ENCODE measurements at places on chromosomes 3 and 15.

DNA sequence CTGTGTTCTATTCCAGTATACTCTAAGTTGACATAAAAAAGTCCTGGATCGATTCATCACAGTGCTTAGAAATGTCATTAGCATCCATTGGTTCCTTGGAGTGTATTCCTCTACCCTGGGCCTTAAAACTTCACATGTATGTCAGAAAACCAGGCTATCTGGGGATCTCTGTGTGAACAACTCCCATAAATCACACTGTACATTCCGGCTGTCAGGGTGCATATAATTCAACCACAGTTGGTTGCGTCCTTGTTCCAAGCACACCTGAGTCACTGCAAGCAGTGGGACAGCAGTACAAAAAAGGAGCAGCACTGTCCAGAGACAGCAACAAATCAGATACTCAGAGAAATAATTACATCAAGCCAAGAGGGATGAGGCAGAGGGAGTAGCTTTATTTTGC lies 52.4 kb downstream of the PDZRN3 start:
- H3K4me1 ChIP-seq: no peaks in the 10 kb centered on the region
- H3K36me3 ChIP-seq: no peaks in the 10 kb centered on the region
- H3K4me3 ChIP-seq: no peak overlapping the region

- DNase-seq: no peak
- no peak overlapping the region for H3K27ac ChIP-seq
- H3K36me3 ChIP-seq: no peaks in the 10 kb centered on the region
- no peaks in the 10 kb centered on the region for H3K4me1 ChIP-seq
- no peak overlapping the region for H3K4me3 ChIP-seq
Observed at GRCh38 chr3:83039422-83039821, 1278.0 kb upstream of the GBE1 start.

GRCh38 chr15:97009031-97009431 lies 678.5 kb downstream of the NR2F2 start:
- H3K27ac ChIP-seq: no peak overlapping the region
- no peak for DNase-seq
- no peaks in the 10 kb centered on the region for H3K27me3 ChIP-seq
- H3K4me1 ChIP-seq: no peaks in the 10 kb centered on the region

- H3K27me3 ChIP-seq: no peaks in the 10 kb centered on the region
- no peaks in the 10 kb centered on the region for H3K4me1 ChIP-seq
- no peak overlapping the region for H3K27ac ChIP-seq
- H3K36me3 ChIP-seq: no peaks in the 10 kb centered on the region
Observed at GRCh38 chr3:165669504-165669903, 167.7 kb downstream of the BCHE start.

- no peak for DNase-seq
- H3K36me3 ChIP-seq: no peaks in the 10 kb centered on the region
- no peak overlapping the region for H3K4me3 ChIP-seq
- no peaks in the 10 kb centered on the region for H3K4me1 ChIP-seq
- H3K27me3 ChIP-seq: no peaks in the 10 kb centered on the region
- no peak overlapping the region for H3K27ac ChIP-seq
Observed at GRCh38 chr15:54014067-54014655, 35.9 kb downstream of the UNC13C start.

DNA sequence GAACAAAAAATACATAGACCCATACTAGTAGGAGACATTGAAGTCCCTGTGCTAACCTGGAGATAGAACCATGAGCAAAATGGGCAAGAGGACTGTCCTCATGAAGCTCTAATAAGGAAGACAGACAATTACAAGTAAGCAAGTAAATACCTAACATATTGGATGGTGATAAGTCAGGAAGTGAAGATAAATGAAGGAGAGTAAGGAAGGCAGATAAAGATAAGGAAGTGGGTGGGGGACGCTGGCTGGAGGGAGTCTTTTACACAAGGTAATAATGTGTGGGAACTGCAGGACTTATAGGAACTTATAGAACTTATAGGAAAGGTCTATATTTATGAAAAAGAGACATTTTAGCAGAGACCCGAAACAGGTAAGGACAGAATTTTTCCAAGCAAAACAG lies 148.9 kb upstream of the ABI3BP start:
- peaks cover 6% of the 10 kb centered on the region for H3K4me1 ChIP-seq
- H3K27ac ChIP-seq: no peak overlapping the region
- H3K4me3 ChIP-seq: no peak overlapping the region
- H3K36me3 ChIP-seq: no peaks in the 10 kb centered on the region

- H3K27ac ChIP-seq: no peak overlapping the region
- H3K4me1 ChIP-seq: peaks cover 18% of the 10 kb centered on the region
- H3K27me3 ChIP-seq: peaks cover 18% of the 10 kb centered on the region
- H3K36me3 ChIP-seq: no peaks in the 10 kb centered on the region
Observed at GRCh38 chr3:101984356-101984755, 135.0 kb downstream of the NFKBIZ start.

DNA sequence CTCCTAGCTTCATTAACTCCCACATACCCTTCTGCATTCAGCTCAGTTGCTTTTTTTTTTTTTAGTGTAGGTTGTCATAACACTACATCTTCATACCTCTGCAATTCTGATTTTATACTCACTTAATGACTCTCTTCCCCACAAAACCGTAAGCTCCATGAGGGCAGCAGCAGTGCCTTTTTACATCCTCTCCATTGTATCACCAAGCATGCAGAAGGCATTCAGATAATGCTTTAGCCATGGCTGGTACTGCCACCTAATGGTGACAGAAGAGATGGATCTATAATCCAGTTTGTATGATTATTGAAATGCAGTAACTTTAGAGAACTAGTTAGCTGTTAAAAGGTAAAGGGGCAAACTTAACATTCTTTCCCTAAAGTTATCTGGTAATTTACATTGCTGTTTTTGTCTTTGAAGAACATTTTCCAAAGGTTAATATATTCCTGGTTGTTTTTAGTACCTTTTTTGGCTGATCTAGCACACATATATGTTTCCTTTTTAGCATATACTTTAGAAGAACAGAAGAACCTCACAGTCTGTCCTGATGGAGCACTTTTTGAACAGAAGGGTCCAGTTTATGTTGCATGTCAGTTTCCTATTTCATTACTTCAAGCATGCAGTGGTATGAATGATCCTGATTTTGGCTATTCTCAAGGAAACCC lies 36.8 kb downstream of the ATP1B3 start:
- H3K36me3 ChIP-seq: peaks cover 95% of the 10 kb centered on the region
- no peak for DNase-seq
- peak overlapping the region; percentile 9 for H3K27ac ChIP-seq
- peaks cover 4% of the 10 kb centered on the region for H3K4me1 ChIP-seq
- H3K27me3 ChIP-seq: no peaks in the 10 kb centered on the region

DNA sequence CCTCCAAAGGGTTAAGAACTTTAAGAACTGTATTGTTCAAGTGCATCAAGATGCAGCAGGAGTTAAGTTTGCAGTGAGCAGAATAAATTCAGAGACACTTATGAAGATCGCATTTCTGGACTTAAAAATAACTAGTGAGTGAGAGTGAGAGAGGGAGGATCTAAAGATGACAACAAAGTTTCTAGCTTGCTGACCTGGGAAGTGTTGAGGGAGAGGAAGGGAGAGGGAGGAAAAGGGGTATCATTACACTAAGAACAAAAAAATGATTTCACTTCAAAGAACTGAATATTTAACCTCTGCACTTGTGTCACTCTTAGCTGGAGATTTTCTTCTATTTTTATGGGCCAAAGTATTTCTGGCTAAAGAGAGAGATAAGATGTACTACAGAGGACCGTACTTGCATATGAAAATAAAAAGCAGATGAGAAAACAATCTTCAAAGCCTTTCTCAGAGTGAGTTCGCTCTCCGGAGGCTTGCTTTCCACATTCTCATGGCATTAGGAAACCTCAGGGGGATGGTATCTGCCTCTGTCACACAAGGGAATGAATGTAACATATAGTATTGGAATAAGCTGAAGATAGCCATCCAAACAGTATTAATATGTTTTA lies 91.4 kb upstream of the TJP1 start:
- H3K27me3 ChIP-seq: peaks cover 50% of the 10 kb centered on the region
- H3K27ac ChIP-seq: no peak overlapping the region
- no peak overlapping the region for H3K4me3 ChIP-seq
- no peak for DNase-seq

DNA sequence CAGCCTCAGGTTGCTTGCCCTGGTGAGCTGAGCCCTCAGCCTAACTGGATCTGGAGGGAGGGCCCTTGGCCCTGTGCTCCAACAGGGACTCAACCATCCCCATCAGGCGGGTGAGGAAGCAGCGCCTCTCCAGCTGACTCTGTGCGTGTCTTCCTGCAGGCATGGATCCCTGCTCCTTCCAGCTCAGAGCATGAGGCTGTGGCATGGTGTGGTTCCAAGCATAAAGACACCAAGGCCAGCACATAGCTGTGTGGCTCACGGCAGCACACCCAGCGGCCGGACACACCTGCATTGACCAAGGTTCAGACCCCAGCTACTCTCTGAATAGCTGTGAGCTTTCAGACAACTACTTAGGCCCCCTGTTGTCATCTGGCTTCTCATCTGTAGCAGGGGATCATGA lies 131.0 kb upstream of the PLXNA1 start:
- no peaks in the 10 kb centered on the region for H3K4me1 ChIP-seq
- H3K27ac ChIP-seq: no peak overlapping the region
- peaks cover 29% of the 10 kb centered on the region for H3K36me3 ChIP-seq

- H3K36me3 ChIP-seq: peaks cover 39% of the 10 kb centered on the region
- H3K4me1 ChIP-seq: peaks cover 14% of the 10 kb centered on the region
- no peak overlapping the region for H3K27ac ChIP-seq
- DNase-seq: no peak
- H3K4me3 ChIP-seq: no peak overlapping the region
Observed at GRCh38 chr15:73915082-73915481, 11.2 kb upstream of the LOXL1 start.

DNA sequence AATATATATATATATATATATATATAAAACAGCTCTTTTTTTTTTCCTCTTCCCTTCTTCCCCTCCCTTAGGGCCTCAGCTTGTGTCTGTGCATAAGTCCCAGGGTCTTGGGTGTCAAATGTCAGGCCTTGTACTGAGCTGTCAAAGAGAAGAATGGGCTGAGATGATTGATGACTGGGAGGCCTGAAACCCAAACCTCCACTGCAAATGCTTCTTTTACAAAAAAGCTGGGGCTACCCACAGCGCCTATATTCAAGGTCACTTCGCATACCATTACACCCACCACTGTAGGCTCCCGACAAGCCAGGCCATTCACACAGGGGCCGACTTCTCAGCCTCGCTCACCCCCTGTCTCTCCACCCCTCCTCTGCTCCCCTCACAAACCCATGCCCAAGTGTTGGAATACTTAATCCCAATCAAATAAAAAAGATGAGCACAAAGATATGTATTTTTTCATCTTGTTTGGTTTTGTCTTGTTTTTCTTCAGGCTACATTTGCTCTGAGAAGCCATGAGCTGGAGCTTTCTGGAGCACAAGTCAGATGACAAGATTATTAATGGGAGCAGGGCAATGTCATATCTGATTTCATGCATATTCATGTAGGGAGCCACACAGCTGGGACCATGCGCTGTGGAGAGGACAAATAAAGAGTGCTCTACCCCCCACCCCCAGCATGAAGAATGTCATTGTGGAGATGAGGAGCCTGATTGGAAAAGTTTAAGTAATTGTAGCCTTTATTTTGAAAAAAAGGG lies 614.4 kb upstream of the NR2F2 start:
- no peak overlapping the region for H3K4me3 ChIP-seq
- DNase-seq: no peak
- peaks cover 7% of the 10 kb centered on the region for H3K4me1 ChIP-seq
- H3K27ac ChIP-seq: no peak overlapping the region
- no peaks in the 10 kb centered on the region for H3K27me3 ChIP-seq

- no peak overlapping the region for H3K4me3 ChIP-seq
- no peaks in the 10 kb centered on the region for H3K4me1 ChIP-seq
- no peak overlapping the region for H3K27ac ChIP-seq
- H3K36me3 ChIP-seq: no peaks in the 10 kb centered on the region
- no peak for DNase-seq
- peaks cover 18% of the 10 kb centered on the region for H3K27me3 ChIP-seq
Observed at GRCh38 chr3:53149699-53150098, 11.3 kb upstream of the PRKCD start.

DNA sequence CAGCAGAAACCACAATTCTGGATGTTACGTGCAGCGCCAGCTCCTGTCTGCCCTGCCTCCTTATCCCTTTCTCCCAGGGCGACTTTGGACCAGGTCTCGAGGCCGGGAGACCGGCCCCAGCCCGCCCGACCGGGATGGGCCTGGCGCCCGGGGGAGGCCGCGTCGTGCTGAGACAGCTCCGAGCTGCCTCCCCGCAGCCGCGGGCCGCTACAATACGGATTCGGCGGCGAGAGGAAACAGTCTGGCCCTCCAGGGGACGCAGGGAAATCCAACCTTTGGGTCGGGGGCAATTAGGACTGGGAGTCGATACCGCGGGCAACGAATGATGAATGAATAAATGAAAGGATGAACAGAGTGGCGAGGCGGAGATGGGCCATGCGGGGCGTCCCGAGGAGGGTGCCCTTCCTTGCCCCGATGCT lies 537 bp downstream of the GRAMD2A start:
- H3K27me3 ChIP-seq: peaks cover 29% of the 10 kb centered on the region
- H3K36me3 ChIP-seq: peaks cover 43% of the 10 kb centered on the region
- no peak overlapping the region for H3K4me3 ChIP-seq
- peaks cover 15% of the 10 kb centered on the region for H3K4me1 ChIP-seq

DNA sequence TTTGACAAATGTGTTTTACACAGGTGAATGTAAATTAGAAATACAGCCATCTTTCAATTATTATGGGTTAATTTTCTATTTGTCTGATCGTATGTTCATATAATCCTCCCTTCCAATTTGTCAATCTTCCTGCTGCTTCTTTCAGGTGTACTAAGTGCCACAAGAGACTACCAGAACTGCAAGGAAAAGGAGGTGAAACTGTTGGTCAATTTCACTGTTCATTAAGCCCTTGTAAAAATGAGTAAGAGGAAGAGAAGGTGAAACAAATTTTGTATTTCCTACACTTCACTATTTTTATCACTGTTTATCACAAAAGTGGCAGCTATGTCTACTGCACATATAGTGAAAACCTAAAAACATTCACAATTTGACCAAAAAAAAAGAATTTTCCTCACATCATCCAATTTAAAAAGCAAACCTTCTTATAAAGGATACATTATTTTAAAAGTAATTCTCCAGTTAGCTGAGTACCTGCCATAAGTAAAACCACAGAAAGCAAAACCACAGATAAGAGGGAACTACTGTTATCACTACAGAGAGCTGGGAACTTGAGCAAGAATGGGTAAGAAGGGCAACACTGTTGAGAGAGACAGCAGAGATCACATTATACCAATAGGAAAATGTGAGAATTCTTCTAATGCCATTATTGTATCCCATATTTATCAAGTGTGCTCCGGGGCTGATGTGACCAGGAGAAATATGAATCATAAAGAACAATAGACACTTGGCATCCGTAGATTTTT lies 163.0 kb downstream of the TBC1D5 start:
- peaks cover 5% of the 10 kb centered on the region for H3K36me3 ChIP-seq
- H3K4me1 ChIP-seq: peaks cover 8% of the 10 kb centered on the region
- H3K27ac ChIP-seq: peak overlapping the region; percentile 5

- H3K36me3 ChIP-seq: no peaks in the 10 kb centered on the region
- H3K27me3 ChIP-seq: peaks cover 23% of the 10 kb centered on the region
- no peak for DNase-seq
- no peaks in the 10 kb centered on the region for H3K4me1 ChIP-seq
- H3K27ac ChIP-seq: no peak overlapping the region
- H3K4me3 ChIP-seq: no peak overlapping the region
Observed at GRCh38 chr3:39528844-39529243, 61.4 kb downstream of the MOBP start.

GRCh38 chr3:56960234-56960917 lies 100.1 kb upstream of the SPATA12 start:
- peaks cover 21% of the 10 kb centered on the region for H3K4me1 ChIP-seq
- no peak for DNase-seq
- no peak overlapping the region for H3K4me3 ChIP-seq
- H3K36me3 ChIP-seq: no peaks in the 10 kb centered on the region
- peak overlapping the region; percentile 66 for H3K27ac ChIP-seq
